ENCODE measurements at places on chromosomes 5 and 9.

GRCh38 chr5:141692533-141692888 lies 10.5 kb upstream of the ARAP3 start:
- DNase-seq: no peak

GRCh38 chr5:169442403-169442874 lies 141.1 kb upstream of the SPDL1 start:
- no peak for DNase-seq

DNA sequence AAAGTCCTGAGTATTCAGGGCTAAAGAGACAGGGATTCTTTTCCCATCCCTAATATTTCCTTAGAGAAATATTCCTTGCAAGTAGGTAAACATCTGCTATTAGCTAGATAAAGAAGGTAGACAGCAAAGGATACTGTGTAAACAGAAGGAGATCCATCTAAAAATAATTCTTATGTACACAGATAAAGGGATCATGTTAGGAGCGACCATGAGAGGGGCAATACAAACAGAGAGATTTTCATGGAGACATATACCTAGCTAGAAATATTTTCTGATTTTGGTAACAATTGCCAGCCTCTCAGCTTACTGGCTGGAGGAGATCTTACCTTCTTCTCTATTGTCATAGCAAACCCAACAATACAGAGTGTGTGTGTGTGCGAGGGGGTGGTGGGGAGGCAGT lies 184.6 kb upstream of the DMAC1 start:
- no peak for DNase-seq

GRCh38 chr5:91118354-91118753 lies 264.8 kb downstream of the ARRDC3 start:
- no peak for DNase-seq

Data from MM.1S (cell line).